ENCODE measurements at places on chromosomes 4 and X.

DNA sequence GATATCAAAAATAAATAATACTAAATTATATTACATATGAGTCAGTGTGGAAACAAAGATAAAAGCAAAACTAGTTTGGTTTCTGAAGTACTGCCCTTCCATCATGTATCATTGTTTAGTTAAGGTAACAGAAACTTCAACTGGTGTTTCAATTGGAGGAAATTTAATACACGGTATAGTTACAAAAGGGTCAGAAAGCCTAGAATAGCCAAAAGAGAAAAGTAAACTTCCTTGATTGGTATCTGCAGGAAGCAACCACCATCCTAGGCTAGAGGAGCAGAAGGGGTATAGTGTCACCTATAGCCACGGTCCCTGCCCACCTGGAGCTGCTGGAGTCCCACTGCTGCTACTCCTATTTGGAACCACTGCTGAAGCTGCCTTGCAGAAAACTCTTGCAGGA, 185.6 kb downstream of the SLC7A11 start:
- no peak for DNase-seq

GRCh38 chrX:36609616-36610585, 398.3 kb upstream of the FAM47C start:
- no peak for DNase-seq

DNA sequence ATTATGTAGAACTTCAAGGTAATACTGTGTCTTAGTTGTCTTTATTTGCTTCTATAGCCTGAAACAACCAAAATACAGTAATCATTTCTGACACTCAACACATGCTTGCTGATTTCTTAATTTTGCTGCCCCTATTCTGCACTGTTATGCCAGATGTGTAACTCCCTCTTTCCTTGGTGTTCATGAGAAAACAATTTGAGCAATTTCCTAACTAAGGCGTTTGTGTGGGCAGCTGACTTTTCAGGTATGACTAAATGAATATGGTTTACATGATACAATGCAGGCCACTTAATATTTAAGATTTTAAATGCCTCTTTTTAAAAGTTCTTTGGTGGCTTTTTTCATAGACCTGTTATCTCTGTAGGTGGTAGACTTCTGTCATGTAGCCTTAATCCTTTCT, 46.1 kb upstream of the CENPE start:
- DNase-seq, result no peak

- DNase-seq, result no peak
Observed at GRCh38 chr4:38563707-38564495, 100.1 kb upstream of the KLF3 start.
